Mucosa of gallbladder (tissue), 1 donor: ENCODE measurements at places on chromosomes 3 and 15. TPM values are rescaled to one million over a fixed set of nuclear protein-coding genes. Genes with fewer than 3 reads are reported as not detected.
A peak's percentile ranks its signal among the peaks of the same experiment; 100 is the strongest.

USP13 gene
- 9.4 TPM for total RNA-seq

EBLN2 gene
- 3.0 TPM for total RNA-seq

HTR3E gene
- total RNA-seq, result not detected

GP9 gene
- total RNA-seq, result not detected

NPAP1 gene
- 0.17 TPM for total RNA-seq

TTLL13 gene
- total RNA-seq, result 0.32 TPM

LMOD3 gene
- 0.63 TPM for total RNA-seq

SLC51A gene
- 0.63 TPM for total RNA-seq

GPX1 gene
- total RNA-seq, result 296 TPM

C3orf80 gene
- total RNA-seq, result 0.55 TPM

GRAMD1C gene
- 8.2 TPM for total RNA-seq

DNA sequence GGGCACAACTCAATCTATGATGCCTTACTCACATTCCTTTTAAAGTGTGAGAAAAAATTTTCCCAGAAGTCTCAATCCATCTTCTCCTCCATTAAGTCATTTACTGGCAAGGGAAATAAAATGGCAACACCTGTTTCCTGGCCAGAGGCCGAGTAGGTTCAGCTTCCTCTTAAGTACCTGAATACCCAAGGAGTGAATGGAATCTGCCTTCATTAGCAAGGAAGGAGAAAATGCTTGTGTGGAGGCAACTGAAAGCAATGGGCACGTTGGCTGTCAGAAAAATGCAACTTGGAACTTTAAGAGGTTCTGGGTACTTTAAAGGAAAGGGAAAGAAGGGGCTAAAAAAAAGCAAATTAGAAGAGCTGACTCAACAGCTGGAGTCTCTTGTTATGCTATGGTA lies 423.6 kb upstream of the ARL6 start:
- no peak for DNase-seq

- DNase-seq, result no peak
Measured at GRCh38 chr3:195596765-195597171, 13.0 kb upstream of the APOD start.

GRCh38 chr3:149278911-149279310 lies 54.5 kb downstream of the TM4SF18 start:
- DNase-seq, result no peak

GRCh38 chr3:53188136-53188685 lies 27.2 kb downstream of the PRKCD start:
- DNase-seq, result no peak

- DNase-seq, result no peak
Measured at GRCh38 chr3:168961271-168961670, 702.2 kb downstream of the MECOM start.

DNA sequence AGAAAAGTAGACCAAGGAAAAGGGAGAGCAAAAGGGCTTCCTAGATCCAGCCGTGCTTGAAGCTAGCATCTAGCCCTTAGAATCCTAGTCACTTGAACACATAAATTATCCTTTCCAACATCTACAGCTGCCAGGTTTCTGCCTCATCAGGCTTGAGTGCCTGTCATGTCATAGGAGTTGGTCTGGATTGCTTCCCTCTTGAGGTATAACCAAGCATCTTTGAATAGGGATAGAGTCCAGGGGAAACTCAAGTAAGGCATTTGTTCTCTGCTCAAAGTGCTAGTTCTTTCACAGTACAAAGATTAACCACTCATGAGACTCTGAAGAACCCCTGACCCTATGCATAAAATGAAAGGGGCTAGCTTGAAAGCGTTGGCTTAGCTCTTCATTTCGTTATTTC lies 72.3 kb downstream of the SLCO3A1 start:
- DNase-seq, result no peak

- DNase-seq, result no peak
Measured at GRCh38 chr15:77632534-77633133, at the start of gene LINGO1. Gene LINGO1, minus strand, starts transcription at chr15:77632912. Its CDS starts 597 bp downstream, at chr15:77632315.

GRCh38 chr15:88179562-88179961 lies 77.0 kb downstream of the NTRK3 start:
- no peak for DNase-seq

GRCh38 chr15:79849789-79850188 lies 47.0 kb downstream of the MTHFS start:
- no peak for DNase-seq

- DNase-seq, result no peak
Measured at GRCh38 chr15:69860321-69860720, 237.4 kb downstream of the TLE3 start.

- no peak for DNase-seq
Measured at GRCh38 chr3:126537116-126537729, 13.3 kb downstream of the CHST13 start.

GRCh38 chr15:93036951-93037819 lies 51.8 kb downstream of the RGMA start:
- no peak for DNase-seq

DNA sequence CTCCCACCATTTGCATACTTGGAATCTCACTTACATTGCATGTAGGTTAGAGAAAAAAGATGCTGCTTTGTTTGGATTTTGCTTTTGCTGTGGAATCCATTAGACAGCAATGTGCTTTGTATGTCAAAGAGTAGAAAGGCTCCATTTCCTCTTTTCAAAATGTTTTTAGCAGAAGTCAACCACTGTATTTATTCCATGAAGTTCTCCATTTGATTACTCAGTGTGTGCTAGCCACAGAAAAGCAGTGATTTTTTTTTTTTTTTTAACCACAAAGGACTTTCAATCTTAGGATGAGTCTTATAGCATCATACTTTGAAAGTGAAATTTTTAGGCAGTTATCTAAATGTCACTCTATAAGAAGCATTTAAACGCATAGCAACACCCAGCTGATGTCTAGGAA lies 285.0 kb upstream of the ADAMTS9 start:
- DNase-seq, result no peak

GRCh38 chr3:152609891-152610290 lies 225.0 kb upstream of the P2RY1 start:
- no peak for DNase-seq

DNA sequence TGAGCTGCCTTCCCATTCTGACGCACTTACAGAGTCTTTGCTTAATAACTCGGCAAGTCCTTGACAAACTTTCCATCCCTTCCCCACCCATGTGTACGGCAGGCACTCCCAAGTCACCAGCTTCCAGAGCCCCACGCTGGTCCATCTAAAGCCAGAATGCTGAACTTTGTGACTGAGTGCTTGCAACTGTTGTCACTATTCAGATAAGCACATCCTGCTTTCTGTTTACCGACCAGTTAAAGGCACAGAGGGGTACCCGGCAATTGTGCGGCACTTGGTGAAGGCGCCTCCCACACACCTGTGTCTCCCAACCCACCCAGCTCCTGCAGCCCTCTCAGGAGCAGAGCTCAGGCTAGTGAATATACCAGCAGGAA lies 430.6 kb downstream of the FOXP1 start:
- peak; percentile 56 for DNase-seq
